Stimulated activated CD8-positive, alpha-beta memory T cell treated with anti-CD3 and anti-CD28 coated beads, Interleukin-7, amount 100 ng/mL, for 1 hour (primary cell): ENCODE measurements at places on chromosomes 16 and 17.

- DNase-seq: no peak
Measured at GRCh38 chr16:22270525-22270924, 26.7 kb upstream of the POLR3E start.

GRCh38 chr16:54171626-54172537 lies 114.7 kb downstream of the IRX3 start:
- no peak for DNase-seq

GRCh38 chr17:46039592-46040186 lies 40.6 kb downstream of the STH start:
- no peak for DNase-seq

- DNase-seq: no peak
Measured at GRCh38 chr17:4301066-4301465, 37.3 kb upstream of the ANKFY1 start.

- no peak for DNase-seq
Measured at GRCh38 chr16:12188061-12188934, 211.8 kb downstream of the SNX29 start.

GRCh38 chr17:63500543-63501390 lies 22.4 kb upstream of the KCNH6 start:
- DNase-seq: no peak

DNA sequence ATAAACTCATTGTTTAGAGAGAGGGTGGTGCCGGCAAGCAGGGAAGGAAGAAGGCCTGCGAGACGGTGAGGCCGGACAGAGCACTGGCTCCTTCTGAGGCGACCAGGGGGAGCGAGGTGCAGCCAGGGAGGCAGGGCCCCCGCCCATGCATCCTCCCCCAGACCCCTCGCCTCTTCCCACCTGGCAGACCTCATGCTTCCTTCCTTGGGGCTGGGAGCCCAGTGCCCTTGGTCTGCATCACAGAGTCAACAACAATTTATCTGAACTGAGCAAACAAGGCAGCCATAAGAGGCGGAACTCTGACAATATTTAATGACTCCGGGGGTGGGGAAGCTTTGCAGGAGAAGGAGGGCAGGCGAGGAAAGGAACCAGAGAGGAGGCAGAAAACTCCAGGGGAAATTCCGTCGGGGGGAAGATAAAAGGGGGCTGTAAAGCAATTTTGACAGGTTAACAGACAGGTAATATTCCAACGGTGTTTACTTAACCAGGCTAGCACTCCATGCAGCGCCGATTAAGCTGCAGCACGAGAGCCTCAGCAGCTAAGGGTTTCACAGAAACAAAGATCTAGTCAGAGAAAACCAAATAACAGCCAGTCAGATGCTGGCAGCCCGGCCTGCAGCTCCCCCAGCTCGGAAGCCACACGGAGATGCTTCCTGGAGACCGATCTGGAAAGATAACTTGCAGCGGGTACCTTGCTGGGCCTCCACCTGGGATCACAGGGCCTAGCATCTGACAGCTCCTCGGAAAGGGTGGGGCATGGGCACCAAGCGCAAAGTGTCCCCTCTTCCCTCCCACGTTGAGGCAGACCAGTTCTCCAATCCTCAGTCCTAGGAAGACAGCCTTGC lies 398.2 kb downstream of the SOX9 start:
- no peak for DNase-seq
